ENCODE measurements at places on chromosomes 5 and 9.

DNA sequence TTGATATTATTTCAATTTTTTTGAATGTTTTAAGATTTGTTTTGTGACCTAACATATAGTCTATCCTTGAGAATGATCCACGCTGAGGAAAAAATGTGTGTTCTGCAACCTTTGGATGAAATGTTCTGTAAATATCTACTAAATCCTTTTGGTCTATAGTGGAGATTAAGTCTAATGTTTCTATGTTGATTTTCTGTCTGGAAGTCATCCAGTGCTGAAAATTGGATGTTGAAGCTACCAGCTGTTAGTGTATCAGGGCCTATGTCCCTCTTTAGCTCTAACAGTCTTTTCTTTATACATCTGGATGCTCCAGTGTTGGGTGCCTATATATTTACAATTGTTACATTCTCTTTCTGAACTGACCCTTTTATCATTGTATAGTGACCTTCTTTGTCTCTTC, 422.3 kb downstream of the TMEM232 start:
- no peak for DNase-seq

GRCh38 chr9:18404434-18405029, 69.4 kb upstream of the ADAMTSL1 start:
- no peak for DNase-seq

- no peak for DNase-seq
Measured at GRCh38 chr9:8437259-8437658, 637.7 kb upstream of the DMAC1 start.

DNA sequence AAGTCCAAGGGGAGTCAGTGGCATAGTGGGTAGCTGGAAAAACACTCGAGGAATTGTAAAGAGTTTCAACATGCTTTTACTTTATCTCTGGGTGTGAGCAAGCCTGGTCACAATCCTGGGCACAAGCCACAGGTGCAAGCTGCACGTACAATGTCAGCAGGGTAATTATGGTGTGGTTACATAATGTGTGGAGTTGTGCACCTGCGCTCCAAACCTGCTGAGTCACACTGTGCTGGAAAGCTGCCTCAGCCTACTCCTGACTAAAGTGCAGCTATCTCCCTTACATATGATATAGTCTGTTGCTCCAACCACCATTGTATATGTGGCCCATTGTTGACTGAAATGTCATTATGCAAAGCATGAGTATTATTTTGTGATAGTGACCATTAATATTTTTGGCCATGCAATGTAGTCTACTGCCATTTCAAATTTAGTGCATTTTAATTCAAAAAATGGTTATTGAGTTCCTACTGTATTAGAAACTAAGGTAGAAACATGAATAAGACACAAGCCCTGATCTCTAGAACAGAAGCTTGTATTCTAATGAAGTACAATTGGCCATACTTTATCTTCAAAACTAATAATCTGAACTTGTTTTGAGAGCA, 160.9 kb upstream of the SLC30A5 start:
- DNase-seq: no peak

DNA sequence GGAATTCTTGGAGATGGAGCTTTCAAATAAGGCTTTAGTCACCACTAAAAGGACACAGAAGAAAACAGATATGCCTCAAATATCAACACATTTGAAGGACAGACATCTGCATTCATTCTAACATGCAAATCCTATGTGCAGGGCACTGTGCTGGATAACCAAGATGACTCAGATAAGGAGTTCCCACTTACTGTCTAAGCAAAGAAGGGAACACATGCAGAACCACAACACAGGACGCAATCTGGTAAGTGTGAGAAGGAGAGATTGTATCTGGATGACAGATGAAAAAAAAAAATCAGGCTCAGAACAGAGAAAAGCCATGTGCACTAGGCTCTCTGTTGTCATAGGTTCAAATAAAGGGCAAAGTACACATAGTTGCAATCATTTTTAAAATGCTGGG, 42.5 kb downstream of the ELAVL2 start:
- no peak for DNase-seq

- no peak for DNase-seq
Measured at GRCh38 chr9:91677331-91677730, 253.7 kb upstream of the NFIL3 start.

Measured in GM12891 (cell line).